T-cell (primary cell): ENCODE measurements at places on chromosomes 1 and 21. TPM values are rescaled to one million over a fixed set of nuclear protein-coding genes. Genes with fewer than 3 reads are reported as not detected.

- no peak overlapping the region for H3K27ac ChIP-seq
- H3K36me3 ChIP-seq = no peaks in the 10 kb centered on the region
- H3K4me3 ChIP-seq = no peak overlapping the region
- H3K27me3 ChIP-seq = no peaks in the 10 kb centered on the region
Measured at GRCh38 chr1:185289880-185290279, 27.2 kb downstream of the IVNS1ABP start.

DNA sequence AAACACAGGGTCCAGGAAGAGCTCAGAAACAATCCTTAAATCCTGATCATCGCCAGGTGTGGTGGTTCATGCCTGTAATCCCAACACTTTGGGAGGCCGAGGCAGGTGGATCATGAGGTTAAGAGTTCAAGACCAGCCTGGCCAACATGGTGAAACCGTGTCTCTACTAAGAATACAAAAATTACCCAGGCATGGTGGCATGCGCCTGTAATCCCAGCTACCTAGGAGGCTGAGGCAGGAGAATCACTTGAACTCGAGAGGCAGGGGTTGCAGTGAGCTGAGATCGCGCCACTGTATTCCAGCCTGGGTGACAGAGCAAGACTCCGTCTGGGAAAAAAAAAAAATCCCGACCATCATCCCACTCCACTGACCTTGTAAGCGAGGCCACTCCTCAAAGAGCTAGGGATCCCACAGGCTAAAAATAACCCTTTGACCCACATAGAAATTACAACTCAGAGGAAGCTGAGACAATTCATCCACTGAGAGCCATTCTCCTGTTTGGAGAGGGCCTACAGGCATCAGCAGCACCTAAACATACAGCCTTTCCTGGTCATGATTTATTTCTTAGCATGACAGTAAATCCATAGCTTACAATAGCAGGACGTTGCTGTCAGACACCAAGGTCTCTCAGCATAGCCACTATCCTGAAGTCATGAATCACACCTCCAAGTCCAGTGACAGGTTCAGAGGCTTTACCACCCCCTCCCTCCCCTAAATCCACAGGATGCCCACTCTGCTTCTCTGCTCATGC lies 66.7 kb downstream of the TGFBR3 start:
- H3K27me3 ChIP-seq = no peaks in the 10 kb centered on the region
- no peaks in the 10 kb centered on the region for H3K36me3 ChIP-seq
- H3K27ac ChIP-seq = no peak overlapping the region
- no peak overlapping the region for H3K4me3 ChIP-seq
- H3K4me1 ChIP-seq = no peaks in the 10 kb centered on the region
- no peak for DNase-seq

DNA sequence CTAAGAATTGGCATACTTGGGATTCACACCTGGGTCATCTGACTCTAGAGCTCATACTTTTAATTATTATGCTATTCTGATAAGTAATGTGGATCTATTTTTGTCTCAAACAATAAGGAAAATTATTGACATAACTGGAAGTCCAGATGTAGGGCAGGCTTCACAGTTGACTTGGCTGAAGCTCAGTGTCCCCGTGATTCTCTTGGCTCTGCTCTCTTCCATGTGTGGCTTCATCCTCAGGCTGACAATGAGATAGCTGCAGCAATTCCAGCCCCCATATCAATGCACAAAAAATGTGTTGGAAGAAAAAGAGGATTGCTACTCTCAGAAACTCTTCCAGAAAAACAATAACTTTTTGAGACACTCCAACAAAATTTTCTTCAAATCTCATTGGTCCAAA lies 23.8 kb downstream of the HSD11B1 start:
- no peaks in the 10 kb centered on the region for H3K27me3 ChIP-seq
- DNase-seq = no peak
- no peak overlapping the region for H3K27ac ChIP-seq

DNA sequence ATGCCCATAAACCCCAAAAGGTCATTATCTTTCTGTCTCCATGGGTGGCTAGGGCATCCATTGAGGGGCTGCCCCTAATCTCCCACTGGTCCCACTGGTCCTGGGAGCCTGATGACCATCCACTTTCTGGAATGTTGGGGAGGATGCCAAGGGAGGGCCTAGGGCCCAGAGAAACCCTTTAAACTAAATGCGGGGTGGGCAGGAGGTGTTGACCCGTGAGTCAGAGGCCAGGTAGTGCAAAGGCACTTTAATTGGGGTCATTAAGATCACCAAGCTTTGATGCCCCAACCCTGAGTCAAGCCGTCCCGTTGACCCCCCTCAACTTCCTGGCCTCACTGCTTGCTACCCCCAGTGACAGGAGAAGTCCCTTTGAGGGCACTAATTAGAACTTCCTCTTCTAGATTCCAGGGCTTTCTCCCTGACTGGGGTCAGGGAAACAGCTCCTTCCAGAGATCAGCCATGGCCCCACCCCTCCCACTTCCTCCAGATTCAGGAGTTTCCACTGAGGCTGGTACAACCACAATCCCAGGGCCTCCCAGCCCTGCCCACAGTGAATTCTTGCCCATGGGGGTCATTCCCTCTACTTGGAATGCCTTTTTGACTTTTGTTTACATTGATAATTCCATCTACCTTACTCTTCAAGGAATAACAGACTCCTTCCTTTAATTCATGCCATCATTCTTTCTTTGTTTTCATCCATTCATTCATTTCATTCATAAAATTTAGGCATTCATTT lies 15.5 kb upstream of the SERINC2 start:
- no peaks in the 10 kb centered on the region for H3K27me3 ChIP-seq
- no peak for DNase-seq
- peaks cover 10% of the 10 kb centered on the region for H3K4me1 ChIP-seq
- H3K36me3 ChIP-seq = no peaks in the 10 kb centered on the region
- H3K4me3 ChIP-seq = no peak overlapping the region
- H3K27ac ChIP-seq = no peak overlapping the region

- H3K4me3 ChIP-seq = no peak overlapping the region
- DNase-seq = no peak
- H3K27ac ChIP-seq = no peak overlapping the region
- H3K36me3 ChIP-seq = no peaks in the 10 kb centered on the region
Measured at GRCh38 chr1:79259390-79260336, 253.1 kb upstream of the ADGRL4 start.

GRCh38 chr1:175410560-175410959 lies 218.0 kb upstream of the KIAA0040 start:
- no peaks in the 10 kb centered on the region for H3K4me1 ChIP-seq
- DNase-seq = no peak
- H3K27me3 ChIP-seq = peaks cover 2% of the 10 kb centered on the region
- H3K36me3 ChIP-seq = no peaks in the 10 kb centered on the region
- H3K27ac ChIP-seq = no peak overlapping the region

UTP25 gene
- total RNA-seq = 19.9 TPM
